AG04449 (cell line): ENCODE measurements at places on chromosomes 7 and 10.
A peak's percentile ranks its signal among the peaks of the same experiment; 100 is the strongest.

DNA sequence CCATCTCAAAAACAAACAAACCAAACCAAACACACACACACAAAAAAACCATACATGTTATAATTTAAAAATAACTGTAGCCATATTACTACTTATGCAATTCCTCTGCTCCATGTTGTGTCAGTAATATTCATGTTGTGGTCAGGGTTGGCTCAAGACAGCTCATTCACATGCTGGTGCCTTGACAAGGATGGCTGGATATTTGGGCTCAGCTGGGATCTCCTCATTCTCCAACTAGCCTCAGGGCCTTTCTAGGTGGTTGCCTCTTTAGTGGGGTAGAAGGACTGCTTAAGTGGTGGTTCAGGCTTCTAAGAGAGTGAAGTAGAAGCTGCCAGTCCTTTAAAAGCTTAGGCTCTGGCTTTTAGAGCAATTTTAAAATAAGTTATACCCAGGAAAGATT, 189.3 kb downstream of the ADRA2A start:
- no peak for DNase-seq

GRCh38 chr7:22577470-22578001, 77.5 kb upstream of the STEAP1B start:
- DNase-seq = peak; percentile 98

- DNase-seq = no peak
Measured at GRCh38 chr7:1639532-1640175, 30.4 kb upstream of the ELFN1 start.

GRCh38 chr7:55546814-55547213, 25.5 kb downstream of the VOPP1 start:
- peak; percentile 47 for DNase-seq

GRCh38 chr7:98157761-98158160, 51.1 kb downstream of the LMTK2 start:
- DNase-seq = no peak

DNA sequence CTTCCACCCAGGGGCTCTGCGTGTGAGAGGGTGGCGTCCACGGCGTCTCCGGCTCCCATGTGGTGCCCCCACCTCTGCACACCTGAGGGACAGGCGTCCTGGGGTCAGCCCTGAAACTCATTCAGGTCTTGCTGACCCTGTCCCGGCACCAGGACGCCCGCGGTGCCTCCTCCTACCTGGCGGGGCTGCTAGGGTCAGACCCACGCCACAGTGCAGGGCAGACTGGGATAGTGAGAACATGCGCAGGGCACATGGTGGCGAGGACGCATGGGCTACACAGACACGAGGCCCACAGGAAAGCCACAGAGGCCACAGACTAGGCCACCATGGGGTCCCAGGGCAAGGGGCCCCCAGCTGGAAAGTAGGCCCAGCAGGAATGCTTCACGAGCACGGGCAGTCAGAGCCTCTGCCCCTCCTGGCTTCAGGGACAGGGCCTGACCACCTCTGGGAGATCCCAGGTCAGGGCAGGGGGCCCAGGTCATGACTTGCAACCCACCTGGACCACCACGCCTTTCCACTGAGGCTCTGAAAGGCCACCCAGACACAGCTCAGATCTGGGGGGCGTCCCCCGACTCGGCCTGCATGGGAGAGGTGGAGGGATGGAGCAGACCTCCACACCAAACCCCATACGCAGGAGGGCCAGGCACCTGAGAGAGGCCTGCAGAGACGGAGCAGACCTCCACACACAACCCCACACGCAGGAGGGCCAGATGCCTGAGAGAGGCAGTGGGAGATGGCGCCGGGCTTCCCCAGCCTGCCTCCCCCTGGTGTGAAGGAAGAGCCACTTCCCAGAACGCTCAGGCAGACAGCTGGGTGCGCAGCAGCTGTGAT, 188.6 kb downstream of the ELFN1 start:
- no peak for DNase-seq

DNA sequence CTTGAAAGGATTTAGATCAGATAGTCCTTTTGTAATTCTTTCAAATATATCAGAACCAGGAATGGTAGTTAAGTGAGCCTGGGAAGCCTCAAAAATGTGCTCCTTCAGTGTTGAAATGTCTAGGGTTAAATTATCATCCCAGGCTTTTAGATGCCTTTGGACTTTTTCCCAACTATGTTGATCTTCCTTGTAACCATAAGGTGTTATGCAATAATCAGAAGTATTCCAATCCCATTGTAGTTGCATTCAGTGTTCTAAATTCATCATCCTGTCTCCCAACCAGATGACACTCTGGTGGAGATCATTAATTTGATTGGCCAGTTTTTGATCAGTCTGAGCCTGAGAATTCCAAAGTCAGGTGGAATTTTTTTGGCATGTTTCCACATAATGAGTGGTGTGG, 35.1 kb upstream of the AKR1C2 start:
- DNase-seq = peak; percentile 16

DNA sequence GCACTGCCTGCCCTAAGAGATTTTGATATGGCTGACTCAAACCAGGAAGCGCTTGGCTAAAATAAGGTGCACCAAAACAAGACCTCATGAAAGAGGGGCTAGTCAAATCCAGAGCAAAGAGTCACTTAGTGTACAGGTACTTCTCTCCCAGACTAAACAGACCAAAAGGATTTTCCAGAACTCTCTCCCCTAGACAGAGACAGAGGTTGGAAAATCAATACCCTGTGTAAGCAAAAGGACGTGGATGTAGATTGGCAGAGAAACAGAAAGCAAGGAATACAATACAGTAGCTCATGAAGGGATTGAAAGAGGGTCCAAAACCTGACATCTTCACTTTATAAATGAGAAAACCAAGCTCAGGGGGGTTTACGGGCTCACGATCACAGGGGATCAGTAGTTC, 83.0 kb upstream of the LRRTM3 start:
- DNase-seq = no peak

DNA sequence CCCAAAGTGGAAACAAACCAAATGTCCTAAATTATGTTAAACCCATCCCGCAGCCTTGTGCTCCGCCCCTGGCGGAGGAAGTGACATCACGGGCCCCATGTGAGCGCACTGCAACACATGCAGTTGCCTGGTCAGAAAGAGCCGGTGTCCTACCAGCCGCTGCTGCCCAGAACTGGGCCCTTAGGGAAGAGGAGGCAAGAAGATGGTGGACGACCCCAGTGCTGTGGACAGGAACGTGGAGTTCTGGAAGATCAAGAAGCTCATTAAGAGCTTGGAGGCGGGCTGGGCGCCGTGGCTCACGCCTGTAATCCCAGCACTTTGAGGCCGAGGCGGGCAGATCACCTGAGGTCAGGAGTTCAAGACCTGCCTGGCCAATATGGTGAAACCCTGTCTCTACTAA, 18.0 kb downstream of the RHEB start:
- DNase-seq = no peak

GRCh38 chr7:34928052-34928451, 109.2 kb downstream of the DPY19L1 start:
- DNase-seq = no peak

- no peak for DNase-seq
Measured at GRCh38 chr7:55534262-55534915, 37.9 kb downstream of the VOPP1 start.

- no peak for DNase-seq
Measured at GRCh38 chr10:59073456-59074053, 102.9 kb upstream of the PHYHIPL start.

GRCh38 chr10:4671451-4672145, 154.4 kb upstream of the AKR1E2 start:
- DNase-seq = no peak
